ENCODE measurements at places on chromosomes 6 and 20.

DNA sequence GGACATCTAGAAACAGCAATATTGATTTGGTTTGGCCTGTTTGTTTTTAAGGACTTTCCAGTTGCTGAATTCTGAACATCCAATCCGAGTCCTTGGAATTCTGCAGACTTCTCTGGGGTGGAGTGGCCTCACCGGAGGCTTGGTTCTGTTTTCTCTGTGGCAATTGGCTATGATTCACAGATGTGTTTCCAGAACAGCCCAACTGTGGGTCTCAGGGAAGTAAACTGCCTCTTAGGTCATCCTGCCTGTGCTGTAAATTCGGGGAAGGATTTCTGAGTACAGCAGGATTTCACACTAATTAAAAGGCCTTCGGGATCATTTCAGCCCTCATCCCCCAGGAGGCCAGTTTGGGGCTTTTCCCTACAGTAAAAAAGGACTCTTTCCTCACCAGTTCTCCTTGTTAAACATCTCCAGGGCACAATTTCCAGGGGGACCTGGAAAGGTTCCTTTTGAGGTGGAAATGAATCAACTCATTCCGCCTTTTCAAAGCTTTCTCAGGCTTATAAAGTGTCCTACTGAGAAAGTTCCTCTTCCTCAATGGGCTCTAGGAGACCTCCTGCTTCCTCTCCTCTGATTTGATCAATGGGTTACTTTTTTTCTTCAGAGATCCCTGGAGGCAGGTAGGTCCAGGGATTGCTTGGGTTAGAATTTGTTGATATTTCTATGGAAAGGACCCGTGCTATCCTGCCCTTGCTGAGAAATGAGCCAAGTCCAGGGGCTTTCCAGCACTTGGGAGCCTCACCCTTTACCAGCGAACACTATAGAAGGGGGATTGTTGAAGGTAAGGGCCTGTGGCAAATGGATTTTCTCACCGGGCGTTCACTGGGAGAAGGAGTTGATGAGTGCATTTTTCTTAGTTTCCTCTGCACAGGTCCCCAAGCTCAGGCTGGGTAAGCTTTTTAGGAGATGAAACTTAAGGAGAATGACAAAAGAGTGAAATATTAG is 114.6 kb downstream of the CLIC5 start:
- no peak for DNase-seq

DNA sequence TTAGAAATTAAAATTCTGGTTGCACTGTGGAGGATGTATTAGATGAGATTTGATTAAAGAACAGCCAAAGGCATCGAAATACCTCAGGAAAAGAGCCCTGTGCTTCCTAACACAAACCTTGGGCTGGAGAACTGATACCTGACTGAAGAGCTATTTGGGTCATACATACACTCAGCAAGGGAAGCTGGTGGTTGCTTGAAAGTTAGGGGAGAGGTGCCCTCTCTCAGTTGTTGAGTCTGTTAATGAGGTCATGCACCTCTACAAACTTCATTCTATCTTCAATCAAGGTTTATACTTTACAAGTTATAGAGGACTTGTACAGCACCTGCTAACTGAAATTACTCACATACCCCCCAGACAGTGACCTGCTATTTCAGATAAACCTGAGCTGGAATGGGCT is 25.5 kb downstream of the FAM184A start:
- no peak for DNase-seq

GRCh38 chr6:30709101-30709868 is 7.8 kb downstream of the MDC1 start:
- no peak for DNase-seq

GRCh38 chr20:13455713-13456112 is 183.0 kb downstream of the TASP1 start:
- DNase-seq: no peak

- no peak for DNase-seq
Observed at GRCh38 chr20:8755340-8756118, 313.4 kb upstream of the PLCB4 start.

DNA sequence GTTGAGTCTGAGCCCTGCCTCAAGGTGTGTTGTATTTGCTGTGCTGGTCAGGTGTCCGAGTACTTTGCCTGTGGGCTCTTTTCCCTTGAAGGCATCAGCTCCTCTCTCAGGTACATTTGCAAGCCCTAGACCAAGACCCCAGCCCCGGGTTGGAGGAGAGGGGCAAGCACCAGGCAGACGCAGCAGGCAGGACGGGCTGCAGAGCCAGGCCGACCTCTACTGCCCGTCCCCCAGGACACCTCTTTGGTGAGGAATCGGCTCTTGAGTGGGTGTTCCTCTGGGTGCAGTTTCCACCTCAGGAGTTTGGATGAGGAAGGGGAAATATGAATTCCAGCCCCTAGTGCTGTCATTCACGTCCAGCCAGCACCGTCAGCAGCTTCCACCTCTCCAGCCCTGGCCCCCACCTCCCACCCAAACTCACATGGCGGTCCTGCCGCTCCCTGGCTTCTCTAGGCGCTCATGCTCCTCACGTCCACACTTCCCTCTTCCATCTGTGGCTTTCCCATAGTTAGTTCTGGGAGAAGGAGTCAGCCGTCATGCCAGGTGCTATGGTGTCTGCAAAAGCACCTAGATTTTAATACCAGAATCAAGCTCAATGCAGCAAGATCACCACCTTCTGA is 183.9 kb downstream of the DLL1 start:
- DNase-seq: no peak

GRCh38 chr6:139927236-139927635 is 552.8 kb upstream of the CITED2 start:
- no peak for DNase-seq

DNA sequence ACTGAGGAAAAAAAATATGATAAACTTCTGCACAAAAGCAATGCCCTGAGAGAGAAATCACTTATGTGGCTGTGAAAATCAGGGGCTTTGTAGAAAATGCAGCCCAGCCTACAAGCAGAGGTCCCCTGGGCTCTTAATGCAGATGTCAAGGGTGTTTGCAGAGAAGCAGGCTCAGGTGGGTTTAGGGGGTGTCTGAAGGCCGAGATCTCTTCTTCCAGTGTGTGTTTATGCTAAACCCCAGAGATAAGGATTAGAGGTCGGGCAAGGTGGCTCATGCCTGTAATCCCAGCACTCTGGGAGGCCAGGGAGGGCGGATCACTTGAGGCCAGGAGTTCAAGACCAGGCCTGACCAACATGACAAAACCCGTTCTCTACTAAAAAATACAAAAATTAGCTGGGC is 78.5 kb downstream of the TMEM242 start:
- DNase-seq: no peak

GRCh38 chr6:119620846-119621555 is 271.4 kb upstream of the MAN1A1 start:
- DNase-seq: no peak

- peak; percentile 52 for DNase-seq
Observed at GRCh38 chr6:142945446-142946180, 637 bp upstream of the HIVEP2 start.

- DNase-seq: no peak
Observed at GRCh38 chr6:100464903-100465700, at the start of gene SIM1. Gene SIM1, minus strand, starts transcription at chr6:100464921. Its CDS starts 1,453 bp downstream, at chr6:100463468.

GRCh38 chr6:98650941-98651340 is 183.4 kb upstream of the POU3F2 start:
- DNase-seq: no peak

GRCh38 chr6:143062551-143062950 is 1.9 kb downstream of the AIG1 start:
- no peak for DNase-seq

DNA sequence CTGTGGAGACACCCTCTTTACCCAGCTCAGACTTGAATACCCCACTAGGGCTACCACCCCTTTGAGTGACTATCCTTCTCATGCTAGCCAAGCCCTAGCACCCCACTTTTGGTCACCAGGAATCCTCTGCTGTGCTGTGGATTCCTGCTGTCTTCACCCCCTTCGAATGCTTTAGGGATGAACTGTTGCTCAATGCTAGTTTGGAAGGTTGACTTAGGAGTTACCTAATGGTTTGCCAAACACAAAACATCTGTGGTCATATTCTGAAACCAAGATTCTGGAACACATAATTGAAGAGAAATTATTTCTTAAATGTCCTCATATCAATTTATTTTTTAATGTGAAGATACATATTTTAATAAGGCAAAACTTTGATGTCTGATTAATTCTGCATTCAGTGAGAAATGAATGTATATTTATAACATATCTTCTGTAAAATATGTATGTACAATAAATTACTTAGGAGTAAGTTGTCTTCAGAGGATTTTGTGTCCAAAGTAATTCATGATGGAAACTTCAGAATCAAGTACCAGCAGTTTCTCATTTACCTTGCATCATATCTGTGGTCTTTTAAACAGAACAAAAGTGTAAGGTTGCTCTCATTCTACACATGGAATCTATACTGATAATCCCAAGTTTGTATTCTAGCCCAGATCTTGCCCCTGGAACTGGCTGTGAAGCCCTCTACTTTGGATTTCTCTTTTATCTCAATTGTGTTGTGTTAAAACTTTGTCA is 46.9 kb downstream of the TMEM200A start:
- DNase-seq: no peak

DNA sequence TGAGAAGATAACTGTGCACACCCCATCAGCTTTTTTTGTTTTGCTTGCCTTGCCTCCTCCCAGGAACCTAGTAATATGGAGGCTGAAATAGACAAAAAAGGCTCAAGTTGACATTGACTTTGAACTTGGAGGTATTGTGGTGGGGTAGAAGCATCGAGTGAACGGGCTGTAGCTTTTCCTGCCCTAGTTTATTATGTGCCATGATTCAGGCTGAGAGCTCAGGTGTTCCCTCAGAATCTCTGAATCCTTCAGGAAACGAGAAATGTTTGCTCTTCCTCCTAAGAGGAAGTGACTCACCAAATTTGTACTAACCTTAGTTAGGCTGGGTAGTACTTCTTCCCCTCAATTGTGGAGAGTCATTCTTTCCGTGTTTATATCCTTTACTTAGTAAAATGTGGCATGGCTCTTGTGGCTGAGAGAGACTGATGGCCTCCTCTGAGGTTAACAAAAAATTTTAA is 98.8 kb downstream of the SASH1 start:
- DNase-seq: no peak

DNA sequence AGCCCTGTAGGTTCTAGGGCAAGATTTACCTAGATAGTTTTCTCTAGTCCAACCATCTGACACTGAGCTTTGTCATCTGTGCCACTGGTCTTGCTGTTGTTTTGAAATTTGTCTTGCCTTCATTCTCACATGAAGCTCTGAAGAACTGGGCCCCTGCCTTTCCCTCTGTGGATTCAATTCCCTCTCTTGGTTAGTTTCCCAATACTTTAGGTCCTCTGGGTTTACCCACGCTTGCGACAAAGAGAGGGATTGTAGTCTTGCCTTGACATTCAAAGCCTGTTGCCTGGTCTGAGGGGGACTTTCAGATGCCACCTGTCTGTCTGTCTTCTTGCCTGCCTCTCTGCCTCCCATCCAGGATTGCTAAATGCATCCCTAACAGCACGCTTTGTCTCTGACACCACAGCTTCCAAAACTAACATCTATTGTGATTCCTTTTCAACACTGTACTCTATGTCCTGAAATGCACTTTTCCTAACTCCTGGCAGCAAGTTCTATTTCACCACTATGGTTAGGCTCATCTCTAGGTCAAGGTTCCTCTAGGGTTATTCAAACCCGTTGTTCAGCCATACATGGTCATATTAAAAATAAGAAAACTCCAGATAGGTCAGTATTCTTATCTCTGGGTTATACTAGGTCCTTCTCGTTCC is 25.5 kb upstream of the MANEA start:
- DNase-seq: no peak

GRCh38 chr6:134132494-134133141 is 80.2 kb upstream of the SLC2A12 start:
- DNase-seq: no peak

GRCh38 chr20:43812216-43812615 is 85.4 kb upstream of the GTSF1L start:
- DNase-seq: no peak

DNA sequence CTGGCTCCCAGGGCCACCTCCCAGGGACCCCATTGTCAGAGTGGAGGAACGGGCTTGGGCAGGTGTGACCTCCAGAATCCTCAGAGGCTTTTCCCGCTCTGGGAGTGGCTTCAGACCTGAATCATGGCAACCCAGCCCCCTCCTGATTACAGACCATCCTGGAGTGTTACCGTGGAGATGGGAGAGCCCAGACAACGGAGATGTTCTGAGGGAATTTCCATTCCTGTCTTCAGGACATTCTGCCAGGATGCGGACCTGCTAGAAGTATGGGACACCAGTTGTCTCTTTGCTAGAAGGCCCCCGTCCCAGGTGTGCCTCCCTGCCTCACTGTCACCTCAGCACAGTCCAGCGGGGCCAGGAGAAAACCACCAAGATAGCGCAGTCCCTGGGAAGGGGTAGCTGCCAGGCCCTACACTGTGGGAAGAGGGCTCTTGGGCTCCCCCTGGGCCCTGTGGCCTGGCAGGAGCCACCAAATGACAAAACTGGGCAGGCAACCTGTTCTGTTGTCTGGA is 109.9 kb downstream of the PSMB1 start:
- no peak for DNase-seq

DNA sequence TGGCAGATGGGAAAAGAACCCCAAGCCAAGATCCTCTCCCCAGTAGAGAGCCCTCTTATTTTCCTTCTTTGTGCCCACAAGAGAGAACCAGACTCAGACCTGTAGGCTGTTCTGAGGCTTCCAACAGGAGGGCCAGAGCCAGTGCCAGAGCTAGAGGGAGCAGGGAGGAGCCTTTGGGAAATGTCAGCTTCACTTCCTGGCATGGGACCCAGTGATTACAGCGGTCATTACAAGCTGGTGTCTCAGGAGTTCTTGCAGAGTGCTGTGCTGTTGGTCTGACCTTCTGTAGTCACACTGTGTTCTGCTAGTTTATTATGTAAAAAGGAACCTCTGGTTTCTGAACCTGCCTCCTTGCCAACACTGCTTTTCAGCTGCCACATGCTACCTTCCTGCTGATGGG is 38.9 kb downstream of the STK35 start:
- DNase-seq: no peak

GRCh38 chr6:64081453-64081852 is 445.9 kb downstream of the PHF3 start:
- no peak for DNase-seq

GRCh38 chr6:60679175-60679574 is 1606.8 kb downstream of the KHDRBS2 start:
- DNase-seq: no peak

DNA sequence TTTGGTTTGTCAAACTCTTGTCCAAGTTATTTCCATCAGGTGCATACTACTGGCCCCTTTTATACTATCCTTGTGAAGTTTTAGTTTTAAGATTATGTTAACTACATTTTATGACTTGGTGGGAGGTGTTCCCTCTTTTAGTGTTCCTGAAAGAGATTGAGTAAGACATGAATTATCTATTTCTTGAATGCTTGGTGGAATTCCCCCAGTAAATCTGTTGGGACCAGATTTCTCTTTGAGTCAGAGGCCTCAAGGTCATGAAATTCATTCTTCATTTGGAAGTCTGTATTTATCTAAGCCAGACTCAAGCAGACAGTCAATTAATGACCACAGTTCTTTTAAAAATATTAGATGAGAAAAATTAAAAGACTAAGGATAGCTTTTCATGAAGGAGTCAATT is 81.3 kb downstream of the MOXD1 start:
- DNase-seq: no peak

DNA sequence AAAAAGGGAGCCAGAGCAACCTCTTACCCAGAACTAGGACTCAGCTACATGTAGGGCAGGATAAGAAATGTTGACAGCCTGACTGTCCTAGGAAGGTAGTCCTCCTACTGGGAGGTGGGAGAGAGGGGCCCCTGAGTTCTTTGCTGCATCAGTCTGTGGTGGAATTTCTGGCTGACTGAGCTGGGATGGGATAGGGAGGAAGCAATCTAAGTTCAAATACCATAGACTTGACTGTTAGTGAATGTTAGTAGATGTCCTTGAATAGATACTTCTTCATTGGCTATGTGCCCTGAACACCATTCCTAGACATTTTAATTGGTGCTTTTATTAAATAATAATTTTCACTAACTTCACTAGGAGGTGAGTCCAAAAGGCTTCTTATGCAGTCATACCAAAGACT is 1343.6 kb upstream of the CITED2 start:
- DNase-seq: no peak
